ENCODE measurements at places on chromosomes 5 and 9. TPM values are rescaled to one million over a fixed set of nuclear protein-coding genes. Genes with fewer than 3 reads are reported as not detected.

- DNase-seq = no peak
Observed at GRCh38 chr5:5592541-5592940, 170.1 kb downstream of the ICE1 start.

- no peak for DNase-seq
Observed at GRCh38 chr9:131937451-131937850, 142.2 kb downstream of the MED27 start.

- DNase-seq = no peak
Observed at GRCh38 chr5:56985936-56986625, 34.2 kb upstream of the MIER3 start.

Gene PCDHB15
- polyA plus RNA-seq = 0.03 TPM

Gene ARID3C
- 0.05 TPM for polyA plus RNA-seq

DNA sequence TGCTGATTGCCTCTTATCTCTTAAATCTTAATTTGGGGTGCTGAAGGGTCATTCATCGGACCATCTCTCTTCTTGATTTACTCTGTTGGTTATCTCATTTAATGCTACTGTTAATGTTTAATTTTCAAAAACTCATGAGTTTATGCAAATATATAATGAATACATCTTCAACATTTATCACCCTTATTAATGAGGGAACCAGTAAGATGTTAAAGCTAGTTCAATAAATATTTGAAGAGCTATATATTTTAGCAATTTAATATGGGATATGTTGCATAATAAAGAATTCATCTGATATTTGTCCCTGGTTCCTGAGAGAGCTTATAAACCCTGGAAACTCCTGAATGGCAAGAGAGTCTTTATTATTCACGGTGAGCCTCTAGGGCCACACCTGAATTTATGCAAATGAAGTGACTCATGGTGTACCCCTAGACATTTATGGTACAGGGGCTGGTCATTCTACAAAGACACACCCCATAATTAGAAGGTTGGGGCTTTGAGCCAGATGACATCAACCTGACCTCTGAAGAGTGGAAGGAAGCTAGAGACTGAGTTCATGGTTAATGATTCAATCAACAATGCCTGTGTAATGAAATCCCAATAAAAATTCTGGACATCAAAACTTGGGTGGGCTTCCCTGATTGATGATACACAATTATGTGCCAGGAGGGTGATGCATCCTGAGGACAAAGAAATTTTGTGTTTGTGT is 339.5 kb upstream of the ZNF608 start:
- DNase-seq = no peak

- no peak for DNase-seq
Observed at GRCh38 chr5:82886911-82887310, 190.3 kb downstream of the TMEM167A start.

DNA sequence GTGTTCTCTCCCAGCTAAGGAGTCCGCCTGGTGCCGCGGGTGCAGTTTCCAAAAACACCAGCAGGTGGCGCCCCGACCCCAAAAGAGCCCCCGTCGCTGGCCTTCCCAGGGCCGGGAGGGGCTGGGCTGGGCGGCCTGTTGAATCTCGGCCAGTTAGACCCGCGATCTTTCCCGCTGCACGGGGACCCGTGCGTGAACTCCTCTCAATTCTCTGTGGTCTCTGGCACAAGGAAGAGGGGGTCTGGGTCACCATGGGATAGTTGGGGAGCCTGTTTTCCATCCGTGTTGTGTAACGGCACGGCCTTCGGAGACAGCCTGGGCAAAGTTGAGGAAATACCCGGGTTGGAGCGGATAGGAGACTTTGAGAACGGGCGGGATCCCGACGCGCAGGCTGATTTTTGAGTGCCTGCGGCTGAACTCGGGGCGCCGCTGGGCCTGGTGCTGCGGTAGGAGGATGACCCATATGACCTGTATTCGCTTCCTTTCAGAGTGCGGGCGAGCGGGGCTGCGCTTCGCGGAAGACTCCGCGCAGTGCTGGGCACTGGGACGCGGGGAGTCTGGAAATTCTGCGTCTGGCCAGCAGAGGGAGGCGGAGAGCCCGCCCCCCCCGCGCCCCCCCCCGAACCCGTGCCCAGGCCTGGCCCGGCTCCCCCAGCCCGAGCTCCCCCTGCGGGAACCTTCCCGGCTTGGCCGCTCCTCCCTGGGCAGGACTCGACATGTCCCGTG is 7.9 kb upstream of the PSD2 start:
- no peak for DNase-seq

DNA sequence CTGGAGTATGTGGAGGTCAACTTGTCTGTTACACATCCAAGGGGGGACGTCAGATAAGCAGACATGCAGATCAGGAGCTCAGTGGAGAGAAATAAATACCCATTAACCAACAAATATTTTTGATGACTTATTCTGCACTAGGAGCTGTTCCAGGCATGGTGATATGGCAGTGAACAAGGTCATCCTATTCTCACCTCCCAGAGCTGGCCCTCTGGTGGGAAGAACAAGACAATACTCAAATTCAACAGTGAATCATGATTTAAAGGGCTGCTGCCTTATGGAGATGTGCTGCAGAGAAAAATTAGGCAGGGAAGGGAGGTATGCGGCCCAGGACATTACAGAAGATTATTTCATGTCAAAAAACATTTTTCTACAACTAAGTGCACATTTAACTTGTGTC is 36.5 kb downstream of the SYK start:
- no peak for DNase-seq

GRCh38 chr5:59037453-59037852 is 454.6 kb downstream of the RAB3C start:
- no peak for DNase-seq

Gene ANKDD1B
- polyA plus RNA-seq = 1.1 TPM

- DNase-seq = no peak
Observed at GRCh38 chr9:121055642-121056143, 5.6 kb upstream of the C5 start.

GRCh38 chr9:336039-336438 is 121.4 kb downstream of the DOCK8 start:
- no peak for DNase-seq

DNA sequence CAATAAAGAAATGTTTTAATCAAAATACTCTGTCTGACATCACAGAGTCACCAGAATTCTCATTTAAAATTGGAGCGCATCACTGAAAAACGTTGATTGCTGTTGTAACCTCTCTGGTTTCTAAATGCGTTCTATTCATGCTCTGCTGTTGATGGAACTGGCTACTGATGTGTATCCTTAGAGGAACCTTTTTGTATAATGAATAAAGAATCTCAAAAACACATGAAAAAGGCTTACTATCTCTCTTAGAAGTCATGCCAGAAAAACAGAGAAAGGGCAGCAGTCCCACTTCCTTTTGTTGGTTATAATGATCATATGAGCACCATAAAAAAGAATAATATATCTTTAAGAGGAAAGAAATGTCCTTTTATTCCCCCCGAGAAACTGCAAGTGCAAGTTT is 615.5 kb downstream of the TLE1 start:
- no peak for DNase-seq

GRCh38 chr5:54904425-54904824 is 81.0 kb downstream of the ESM1 start:
- DNase-seq = no peak

DNA sequence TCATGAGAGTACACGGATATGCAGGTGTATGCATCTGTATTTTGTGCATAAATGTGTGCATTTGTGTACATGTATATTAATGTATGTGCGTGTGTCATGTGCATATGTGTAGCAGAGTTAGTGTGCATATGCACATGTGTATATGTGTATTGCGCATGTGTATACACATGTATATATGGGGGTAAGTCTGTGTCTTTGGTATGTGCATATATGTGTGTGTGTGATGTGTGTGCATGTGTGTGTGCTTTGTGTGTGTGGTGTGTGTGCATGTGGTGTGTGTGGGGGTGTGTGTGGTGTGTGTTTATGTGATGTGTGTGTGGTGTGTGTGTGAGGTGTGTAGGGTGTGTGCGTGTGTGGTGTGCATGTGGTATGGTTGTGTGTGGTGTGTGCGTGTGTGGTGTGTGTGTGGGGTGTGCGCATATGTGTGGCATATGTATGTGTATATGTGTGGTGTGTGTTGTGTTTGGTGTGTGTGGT is 13.1 kb upstream of the CTSL start:
- DNase-seq = no peak

DNA sequence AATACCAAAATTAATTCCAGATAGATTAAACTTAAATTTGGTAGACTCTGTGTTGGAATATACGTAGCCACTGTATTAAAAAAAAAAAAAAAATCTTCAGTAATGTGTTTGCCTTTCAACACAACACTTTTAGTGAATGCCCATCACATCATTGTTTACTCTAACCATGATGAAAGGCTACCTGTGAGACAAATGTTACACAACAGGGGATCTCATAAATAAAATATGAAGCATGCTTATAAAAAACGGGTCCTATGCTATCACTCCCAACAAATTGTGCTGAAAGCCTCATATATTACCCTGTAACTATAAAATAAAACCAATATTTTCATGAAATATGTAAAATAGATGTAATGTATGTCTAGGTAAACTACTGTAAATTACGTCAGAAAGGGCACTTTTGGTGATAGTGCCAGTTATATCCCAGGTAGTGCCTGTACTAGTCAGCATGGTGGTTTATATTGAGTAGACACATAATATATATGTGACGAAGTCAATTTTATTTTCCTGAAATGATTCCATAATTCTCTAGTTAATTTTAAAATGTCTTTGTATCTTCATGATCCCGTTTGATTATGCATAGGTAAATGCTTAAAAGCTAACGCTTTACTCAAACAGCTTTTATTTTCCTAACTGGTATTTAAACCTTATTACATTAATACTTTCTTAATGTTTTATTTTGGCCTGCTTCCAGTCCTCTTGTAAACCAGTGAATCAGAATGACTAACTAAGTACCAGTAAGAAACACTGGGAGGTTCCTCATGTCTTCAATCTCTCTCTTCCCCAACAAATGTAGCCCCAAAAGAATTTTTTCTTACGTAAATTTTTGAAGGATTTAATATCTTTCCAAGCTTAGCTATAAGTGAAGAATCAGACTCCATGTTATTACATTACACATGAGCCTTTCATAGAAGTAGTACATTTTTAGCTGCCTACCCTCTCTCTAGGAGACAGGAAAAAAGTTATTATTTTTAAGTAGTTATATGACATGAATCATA is 420.3 kb downstream of the GABRG2 start:
- no peak for DNase-seq

Gene PCDHB13
- polyA plus RNA-seq = 0.07 TPM

DNA sequence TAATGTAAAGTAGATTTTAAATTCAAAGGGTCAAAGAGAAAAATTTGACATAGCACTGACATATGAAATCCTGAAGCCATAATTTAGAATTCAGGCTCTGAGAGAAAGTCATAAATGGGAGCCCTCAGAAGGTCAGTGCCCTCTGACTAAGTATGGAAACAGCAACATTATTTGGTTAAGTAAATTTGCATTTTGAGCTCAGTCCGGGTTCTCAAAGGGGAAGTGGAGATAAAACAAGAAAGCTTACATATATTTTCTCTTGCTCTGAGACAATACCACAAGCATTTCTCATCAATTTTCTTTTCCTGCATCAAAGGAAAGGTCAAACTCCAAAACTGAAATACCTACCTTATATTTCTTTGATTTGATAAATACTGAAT is 348.0 kb downstream of the SEMA5A start:
- no peak for DNase-seq

GRCh38 chr9:115674091-115674490 is 479.5 kb upstream of the PAPPA start:
- DNase-seq = no peak

Gene MAPKAP1
- 129 TPM for polyA plus RNA-seq

DNA sequence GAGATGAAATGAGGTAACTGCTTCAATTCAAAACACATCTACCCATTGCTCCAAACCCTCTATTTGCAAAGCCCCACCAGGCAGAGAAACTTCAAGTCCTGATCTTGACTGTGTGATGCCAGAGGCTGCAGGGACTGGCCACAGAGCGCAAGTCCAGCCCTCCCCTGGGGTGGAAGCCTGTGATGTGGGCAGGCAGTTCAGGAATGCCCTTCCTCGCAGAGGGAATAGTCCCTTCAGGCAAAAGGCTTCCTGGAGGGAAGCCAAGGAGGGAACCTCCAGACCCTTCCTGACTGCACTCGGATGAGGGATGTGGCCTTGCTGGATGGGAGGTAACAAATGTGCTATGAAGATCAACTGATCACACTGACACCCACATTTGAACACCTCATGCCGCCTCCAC is 131.2 kb downstream of the SLIT3 start:
- no peak for DNase-seq

Gene PLAC8L1
- not detected for polyA plus RNA-seq

DNA sequence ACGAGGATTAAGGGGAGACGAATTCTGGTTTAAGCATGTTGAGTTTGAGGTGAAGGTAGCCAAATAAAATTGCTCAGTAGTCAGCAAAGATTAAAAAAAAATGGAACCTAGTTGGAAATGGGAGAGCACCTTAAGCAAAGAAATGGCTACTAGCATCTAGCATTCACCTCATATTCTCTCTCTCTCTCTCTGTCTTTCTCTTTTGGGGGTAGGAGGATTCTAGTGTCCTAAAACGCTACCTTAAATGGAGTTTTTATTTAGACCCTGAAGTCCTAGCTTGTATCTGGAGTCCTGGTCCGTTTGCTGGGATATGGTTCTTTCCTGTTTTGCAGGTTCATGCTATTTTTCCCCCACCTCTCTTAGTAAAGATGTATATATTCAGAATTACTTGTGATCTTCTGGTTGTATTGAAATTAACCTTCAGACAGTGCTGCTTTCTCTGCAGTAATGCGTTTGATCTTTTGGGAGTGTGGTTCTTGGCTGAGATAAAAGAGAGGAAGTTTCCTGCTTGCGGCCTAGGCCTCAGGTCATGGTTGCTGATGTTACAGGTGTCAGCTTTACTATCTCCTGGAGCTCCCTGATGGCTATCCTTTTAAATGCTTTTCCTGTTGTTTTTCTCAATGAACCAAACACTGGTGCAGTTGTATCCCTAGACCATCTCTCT is 8.0 kb downstream of the TGFBR1 start:
- DNase-seq = no peak

GRCh38 chr5:113632996-113633395 is 119.5 kb downstream of the YTHDC2 start:
- no peak for DNase-seq

DNA sequence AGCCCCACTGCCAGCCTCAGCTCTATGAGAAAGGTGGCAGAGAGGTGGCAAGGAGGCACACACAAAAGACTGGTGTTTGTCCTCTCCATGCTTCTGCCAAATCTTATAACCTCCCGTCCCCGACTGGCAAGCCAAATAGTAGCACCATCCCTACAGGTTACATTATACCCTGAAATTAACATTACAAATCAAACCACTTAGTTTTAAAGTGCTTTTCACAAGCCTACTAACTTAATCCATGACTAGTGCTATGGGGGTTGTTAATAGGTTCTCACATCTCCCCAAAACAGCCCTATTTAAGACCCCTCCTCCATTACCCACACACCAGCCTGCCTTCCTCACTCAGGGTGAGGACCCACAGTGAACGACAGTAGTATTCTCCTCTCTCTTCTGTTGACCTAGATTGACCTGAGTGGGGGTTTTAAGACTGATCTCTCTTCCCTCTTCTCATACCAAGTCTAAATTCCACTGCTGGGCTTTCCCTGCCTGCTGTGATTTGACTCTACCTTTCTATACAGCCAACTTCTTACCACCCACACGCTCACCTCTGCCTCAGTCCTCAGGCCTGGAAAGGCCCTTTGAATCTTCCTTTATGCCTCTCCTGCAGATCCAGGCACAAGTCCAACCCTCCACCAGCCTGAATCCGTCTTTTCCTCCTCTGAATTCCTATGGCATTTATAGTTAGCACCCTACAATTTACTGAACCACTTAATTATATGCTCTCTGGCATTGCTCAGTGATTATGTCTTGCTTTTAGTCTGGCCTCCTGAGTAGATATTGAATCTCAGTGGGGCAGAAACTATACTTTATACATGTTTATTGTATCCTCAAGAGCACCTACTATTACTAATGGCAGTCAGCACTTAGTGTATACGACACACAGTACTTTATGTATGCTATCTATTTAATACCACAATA is 116.1 kb downstream of the TMEM174 start:
- no peak for DNase-seq

Gene SLC6A18
- polyA plus RNA-seq = not detected

Gene DEPDC1B
- 9.7 TPM for polyA plus RNA-seq

Gene VLDLR
- 7.4 TPM for polyA plus RNA-seq
